ENCODE measurements at places on chromosomes 6 and 20. TPM values are rescaled to one million over a fixed set of nuclear protein-coding genes. Genes with fewer than 3 reads are reported as not detected.

DNA sequence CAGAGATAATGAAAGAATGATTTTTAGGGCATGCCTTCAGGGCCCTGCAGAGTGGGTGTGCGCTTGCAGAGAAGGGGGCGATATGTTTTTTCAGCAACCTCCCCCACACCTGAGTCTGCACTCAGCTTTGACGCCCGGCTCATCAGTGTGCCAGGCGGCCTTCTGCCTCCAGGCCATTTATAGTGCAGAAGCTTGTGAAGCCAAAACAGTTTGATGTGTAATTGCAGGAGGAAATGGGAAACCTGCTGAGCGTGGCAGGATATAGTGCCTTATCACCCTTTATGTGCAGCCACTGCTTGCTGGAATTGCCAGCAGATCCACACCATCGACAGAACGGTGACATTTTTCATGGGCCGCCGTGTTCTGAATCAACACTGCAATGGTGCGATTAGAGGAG lies 178.2 kb downstream of the CDH4 start:
- no peak for DNase-seq

DNA sequence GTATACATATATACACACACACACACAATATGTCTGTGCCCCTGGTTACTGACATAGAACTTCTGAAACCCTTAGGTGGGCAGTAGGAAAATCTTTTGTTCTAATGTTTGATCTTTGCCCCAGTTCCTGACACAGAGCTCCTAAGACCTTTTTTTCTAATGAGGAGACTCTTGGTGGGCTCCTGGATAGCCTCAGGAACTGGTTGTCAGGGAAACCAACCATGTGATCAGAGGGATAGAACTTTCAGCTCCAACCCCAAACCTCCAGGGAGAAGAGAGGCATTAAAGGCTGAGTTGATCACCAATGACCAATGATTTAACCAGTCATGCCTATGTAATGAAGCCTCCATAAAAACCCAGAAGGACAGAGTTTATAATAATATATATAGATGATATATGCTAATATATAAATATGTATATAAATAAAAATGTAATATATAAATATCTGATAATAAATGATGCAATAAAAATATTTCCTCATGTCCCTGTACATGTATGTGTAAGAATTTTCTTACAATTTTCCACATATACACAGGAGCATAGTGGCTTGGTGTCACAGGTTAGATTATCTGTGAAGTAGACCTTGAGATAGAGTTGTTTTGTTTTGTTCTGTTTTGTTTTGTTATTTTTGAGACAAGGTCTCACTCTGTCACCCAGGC lies 93.3 kb downstream of the GPX5 start:
- no peak for DNase-seq

- DNase-seq = no peak
Observed at GRCh38 chr20:37920679-37921322, 17.9 kb downstream of the VSTM2L start.

DNA sequence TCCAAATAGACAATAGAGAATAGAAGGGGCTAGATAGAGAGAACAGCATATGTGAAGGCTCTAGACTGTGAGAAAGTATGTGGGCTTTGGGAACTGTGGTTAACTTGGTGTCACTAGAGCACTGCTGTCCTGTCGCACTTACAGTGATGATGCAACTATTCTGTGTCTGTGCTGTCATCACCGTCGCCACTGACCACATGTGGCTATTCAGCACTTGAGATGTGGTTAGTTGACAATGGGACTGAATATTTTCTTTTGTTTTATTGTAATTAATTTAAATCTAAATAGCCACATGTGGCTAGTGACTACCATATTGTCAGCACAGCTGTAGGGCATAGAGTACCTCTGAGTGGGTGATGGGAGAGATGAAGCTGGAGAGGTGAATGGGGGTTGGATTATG lies 39.0 kb upstream of the IFNGR1 start:
- DNase-seq = no peak

- DNase-seq = no peak
Observed at GRCh38 chr20:54356801-54357200, 118.6 kb upstream of the DOK5 start.

DZANK1 gene
- 0.40 TPM for total RNA-seq

GCNT2 gene
- 41.2 TPM for total RNA-seq

Measured in lung microvascular endothelial cell (primary cell).